ENCODE measurements at places on chromosomes 6 and 20. TPM values are rescaled to one million over a fixed set of nuclear protein-coding genes. Genes with fewer than 3 reads are reported as not detected.

Gene PTCRA
- not detected for polyA plus RNA-seq

Gene ASIP
- polyA plus RNA-seq = not detected

Gene WFDC10B
- not detected for polyA plus RNA-seq

Gene TMEM244
- not detected for polyA plus RNA-seq

Gene SNHG17
- 28.6 TPM for polyA plus RNA-seq

Gene MRPL18
- polyA plus RNA-seq = 91.0 TPM

DNA sequence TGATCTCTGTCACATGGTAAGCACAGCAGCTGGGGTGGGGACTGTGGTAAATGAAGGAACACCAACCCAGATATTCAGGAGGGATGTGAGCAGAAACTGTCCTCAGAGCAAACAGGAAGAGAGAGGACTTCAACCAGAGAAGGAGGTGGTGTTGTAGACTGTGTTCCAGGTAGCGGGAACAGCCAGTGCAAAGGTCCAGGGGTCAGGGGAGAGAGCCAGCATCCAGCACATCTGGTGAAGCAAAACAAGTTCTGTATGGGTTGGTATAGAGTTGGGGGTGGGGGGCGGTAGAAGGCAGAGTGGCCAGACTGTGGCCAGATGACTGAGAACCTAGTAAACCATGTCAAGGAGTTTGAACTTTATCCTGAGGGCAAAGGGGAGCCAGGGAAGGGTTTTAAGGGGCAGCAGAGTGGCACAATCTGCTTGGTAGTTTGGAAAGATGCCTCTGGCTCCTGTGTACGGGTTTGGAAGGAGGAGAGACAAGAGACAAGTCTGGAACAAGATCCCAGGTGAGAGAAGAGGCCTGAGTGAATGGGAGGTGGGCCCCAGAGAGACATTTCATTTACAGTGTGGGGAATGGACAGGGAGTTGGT lies 27.8 kb upstream of the TTPAL start:
- DNase-seq = no peak

GRCh38 chr20:1130847-1131246 lies 12.4 kb downstream of the PSMF1 start:
- no peak for DNase-seq

DNA sequence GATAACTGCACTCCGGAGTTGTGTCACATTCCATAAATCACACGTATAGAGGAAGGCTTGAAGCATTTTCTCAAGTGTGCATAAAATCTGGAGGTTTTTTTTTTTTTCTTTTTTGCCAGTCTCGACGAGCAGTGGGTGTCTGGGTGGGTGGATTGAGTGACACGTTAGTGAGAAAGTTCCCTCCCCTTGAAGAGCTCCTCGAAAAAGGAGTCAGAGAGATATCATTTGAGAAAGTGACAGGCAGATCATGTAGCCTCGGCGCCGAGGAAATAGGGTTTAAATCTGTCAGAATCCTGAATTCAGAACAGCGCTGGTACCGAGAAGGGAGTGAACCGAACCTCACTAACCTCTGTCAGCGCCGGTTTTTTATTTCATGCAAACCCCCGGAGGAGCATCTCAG lies 269.5 kb upstream of the ARID1B start:
- no peak for DNase-seq

DNA sequence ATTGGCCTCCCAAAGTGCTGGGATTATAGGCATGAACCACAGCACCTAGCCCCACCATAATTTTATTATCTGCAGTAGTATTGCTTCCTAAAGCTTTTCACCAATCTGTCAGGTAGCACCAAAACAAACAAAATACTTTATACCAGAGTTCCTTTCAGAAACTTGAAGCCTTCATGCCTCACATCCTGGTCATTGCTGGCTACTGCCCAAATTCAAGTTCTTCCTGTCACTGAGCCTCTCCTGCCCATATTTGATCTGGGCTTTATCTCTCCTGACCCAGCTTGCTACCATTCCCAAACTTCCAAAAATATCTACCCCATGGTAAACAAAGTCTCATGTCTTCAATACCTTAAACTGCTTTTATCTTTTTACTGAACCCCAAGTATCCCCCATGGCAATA lies 34.9 kb upstream of the DST start:
- DNase-seq = peak; percentile 42

DNA sequence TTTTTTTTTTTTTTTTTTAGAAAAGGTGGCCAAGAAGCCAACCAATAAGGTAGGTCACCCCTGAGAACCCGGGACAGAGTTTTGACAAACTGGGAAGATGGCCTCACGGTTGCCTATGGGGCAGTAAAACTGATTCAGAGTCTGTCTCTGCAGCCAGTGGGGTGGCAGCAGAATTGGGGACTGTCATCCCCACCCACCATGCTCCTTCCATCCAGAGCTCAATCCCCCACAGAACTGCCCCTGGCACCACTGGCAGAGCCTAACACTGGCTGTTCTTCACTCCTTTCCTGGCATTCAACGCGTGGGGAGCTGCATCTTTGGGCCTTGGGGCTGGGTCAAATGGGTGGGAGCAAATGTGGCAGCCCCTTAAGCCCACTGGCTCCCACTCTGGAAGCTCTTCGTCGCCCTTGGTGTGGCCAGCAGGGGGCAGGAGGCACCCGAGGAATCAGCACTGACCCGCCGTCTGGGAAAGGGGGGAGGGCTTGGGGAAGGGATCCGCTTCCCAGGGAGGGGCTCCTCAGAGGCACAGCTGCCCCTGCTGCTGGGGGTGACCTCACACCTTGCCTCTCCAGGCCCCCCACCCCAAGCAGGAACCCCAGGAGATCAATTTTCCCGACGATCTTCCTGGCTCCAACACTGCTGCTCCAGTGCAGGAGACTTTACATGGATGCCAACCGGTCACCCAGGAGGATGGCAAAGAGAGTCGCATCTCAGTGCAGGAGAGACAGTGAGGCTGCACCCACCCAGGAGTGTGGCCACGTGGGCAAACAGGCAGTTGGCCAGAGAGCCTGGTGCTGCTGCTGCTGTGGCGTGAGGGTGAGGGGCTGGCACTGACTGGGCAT lies 10.4 kb downstream of the CD40 start:
- DNase-seq = no peak

DNA sequence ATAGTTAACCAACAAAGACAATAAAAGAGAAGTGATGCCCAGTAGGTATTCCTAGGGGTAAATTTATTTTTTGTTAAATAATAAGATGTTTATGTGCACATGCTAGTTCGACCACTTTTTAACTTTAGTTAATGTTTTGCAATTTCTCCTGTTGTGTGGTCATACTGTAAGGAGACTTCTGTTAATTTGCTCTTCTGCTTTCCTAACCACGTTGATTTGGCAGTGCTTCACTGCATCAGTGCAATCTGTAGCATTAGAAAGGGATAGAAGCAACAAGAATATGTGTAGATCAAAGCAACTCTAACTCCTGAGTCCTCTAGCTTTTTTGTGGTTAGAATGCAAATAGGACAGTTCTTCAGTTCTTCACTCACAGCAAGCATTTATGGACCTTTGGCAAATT lies 13.9 kb downstream of the MYB start:
- no peak for DNase-seq

DNA sequence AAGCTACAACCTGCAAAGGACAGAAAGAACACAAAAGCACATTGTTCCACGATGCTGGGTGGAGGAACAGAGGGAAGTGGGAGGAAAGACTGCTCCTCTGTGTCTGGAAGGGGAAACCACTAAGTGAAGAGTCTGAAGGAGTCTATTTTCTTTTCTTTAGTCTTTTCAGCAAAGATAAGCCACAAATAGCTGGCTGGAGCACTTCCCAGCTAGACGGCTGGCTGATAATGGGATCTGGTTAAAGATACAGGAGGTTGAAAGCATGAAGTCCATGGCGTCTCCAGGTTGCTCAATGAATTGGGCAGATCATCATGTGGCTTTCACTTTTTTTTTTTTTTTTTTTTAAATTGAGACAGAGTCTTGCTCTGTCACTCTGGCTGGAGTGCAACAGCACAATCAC lies 154.0 kb upstream of the KCNG1 start:
- DNase-seq = peak; percentile 6

All from mammary epithelial cell (primary cell).